Bronchial smooth muscle cell (primary cell): ENCODE measurements at places on chromosomes 1 and 21. TPM values are rescaled to one million over a fixed set of nuclear protein-coding genes. Genes with fewer than 3 reads are reported as not detected.

The MTARC2 gene
- total RNA-seq, result 2.4 and 5.3 TPM in 2 replicates

The PRKCZ gene
- 3.2 and 8.5 TPM in 2 replicates for total RNA-seq

The MORN1 gene
- total RNA-seq, result 9.9 and 12.1 TPM in 2 replicates

The C1orf53 gene
- total RNA-seq, result 3.4 and 7.3 TPM in 2 replicates

The PARS2 gene
- total RNA-seq, result 3.2 and 4.1 TPM in 2 replicates
